ENCODE measurements at places on chromosomes 12 and 14.

GRCh38 chr12:125070112-125070511, 4.9 kb downstream of the AACS start:
- no peak for DNase-seq

- DNase-seq, result no peak
Measured at GRCh38 chr12:122486805-122487426, 13.8 kb downstream of the ZCCHC8 start.

DNA sequence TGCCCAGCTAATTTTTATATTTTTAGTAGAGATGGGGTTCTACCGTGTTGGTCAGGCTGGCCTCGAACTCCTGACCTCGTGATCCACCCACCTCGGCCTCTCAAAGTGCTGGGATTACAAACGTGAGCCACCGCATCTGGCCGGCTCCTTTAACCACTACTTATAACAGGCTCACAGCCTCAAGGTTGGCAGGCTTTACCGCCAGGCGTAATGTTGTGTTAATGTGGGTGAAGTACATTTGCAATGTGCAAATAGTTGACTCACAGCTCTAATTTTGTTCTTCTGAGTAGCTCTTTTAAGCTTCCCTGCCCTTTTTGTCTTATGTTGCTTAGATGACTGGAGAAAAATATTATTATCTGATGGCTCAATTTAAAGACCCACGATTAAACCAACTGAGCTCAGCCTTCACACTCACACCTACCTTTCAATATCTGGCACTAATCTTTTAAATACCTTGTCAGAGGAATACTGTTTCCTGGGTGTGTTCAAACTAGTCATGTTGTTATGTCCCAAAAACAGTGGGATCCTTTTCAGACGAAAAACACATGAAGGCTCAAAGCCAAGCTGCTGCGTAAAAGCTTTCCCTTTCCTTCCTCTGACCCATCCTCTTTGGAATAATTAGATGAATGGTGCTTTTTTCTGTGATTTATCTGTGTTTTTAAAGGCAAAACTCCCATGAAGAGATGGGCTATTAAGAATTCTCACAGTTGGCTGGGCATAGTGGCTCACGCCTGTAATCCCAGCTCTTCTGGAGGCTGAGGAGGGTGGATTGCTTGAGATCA, 57.2 kb upstream of the USP44 start:
- DNase-seq, result no peak

- no peak for DNase-seq
Measured at GRCh38 chr14:79543967-79544697, 667.2 kb downstream of the DIO2 start.

GRCh38 chr12:7638760-7639555, 26.8 kb downstream of the APOBEC1 start:
- peak; percentile 29 for DNase-seq

DNA sequence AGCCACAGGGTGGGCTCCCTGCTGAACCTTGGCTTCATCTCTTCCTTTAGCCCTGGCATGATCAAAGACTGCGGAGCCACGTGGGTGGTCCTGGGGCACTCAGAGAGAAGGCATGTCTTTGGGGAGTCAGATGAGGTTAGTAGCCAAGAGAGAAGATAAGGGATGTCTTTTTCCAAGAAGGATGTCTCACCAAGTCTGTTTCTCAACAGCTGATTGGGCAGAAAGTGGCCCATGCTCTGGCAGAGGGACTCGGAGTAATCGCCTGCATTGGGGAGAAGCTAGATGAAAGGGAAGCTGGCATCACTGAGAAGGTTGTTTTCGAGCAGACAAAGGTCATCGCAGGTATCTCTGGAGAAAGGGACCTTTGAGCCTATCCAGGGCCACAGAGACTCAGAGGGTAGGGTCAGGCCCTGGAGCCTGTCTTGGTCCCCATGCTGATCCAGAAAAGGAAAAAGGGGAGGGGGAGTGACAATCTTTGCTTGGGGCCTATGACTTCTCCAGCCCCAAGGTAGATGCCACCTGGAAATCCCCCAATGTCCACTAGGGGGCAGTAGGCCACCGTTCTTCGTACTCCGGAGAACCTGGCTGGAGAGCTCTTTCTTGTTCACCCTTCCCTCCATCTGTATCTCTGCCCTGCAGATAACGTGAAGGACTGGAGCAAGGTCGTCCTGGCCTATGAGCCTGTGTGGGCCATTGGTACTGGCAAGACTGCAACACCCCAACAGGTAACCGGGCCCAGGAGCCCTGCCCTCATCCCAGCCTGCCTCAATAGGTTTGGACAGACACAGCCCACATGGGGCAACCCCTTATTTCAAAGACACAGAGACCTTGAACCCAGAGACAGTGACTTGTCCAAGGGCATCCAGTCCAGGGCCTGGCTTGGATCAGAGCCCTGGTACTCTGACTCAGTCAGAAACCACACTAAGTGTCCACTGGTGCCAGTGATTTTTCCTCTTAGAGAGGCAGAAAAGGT, 2.0 kb downstream of the TPI1 start:
- DNase-seq, result peak; percentile 65

DNA sequence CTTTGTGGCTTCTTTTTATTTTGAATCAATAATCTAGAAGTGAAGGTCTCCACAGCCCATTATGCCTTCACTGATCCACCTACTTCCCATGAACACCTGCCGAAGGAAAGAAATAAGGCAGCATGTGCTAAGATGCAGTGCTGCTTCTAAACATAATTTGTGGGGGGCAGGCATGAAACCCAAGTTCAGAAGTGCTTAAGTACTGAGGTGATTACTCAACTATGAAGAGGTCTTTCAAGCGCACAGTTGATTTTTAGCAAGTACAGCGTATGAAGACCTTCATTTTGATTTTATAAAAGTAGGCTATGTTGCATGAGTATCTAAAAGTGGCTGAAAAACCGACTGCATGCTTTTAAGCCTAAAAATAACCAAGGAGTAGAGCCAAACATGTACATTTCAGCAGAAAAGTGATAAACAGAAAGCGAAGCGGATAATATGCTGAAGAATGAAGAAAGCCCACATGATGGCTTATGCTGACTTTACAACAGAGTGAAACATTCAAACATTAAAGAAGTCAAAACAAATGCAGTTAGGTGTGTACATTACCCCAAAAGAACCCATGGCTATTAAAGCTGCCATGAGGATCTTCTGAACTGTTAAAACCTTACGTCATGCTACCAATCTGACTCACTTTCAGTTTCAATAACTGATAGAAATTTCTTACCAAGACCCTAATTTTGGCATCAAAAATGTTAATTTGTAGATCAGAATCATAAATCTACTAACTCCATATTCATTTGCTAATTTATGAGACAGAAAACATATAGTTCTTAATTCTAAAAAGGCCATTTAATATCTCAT, 29.3 kb downstream of the KICS2 start:
- no peak for DNase-seq

- no peak for DNase-seq
Measured at GRCh38 chr12:468671-469389, 9.1 kb downstream of the B4GALNT3 start.

DNA sequence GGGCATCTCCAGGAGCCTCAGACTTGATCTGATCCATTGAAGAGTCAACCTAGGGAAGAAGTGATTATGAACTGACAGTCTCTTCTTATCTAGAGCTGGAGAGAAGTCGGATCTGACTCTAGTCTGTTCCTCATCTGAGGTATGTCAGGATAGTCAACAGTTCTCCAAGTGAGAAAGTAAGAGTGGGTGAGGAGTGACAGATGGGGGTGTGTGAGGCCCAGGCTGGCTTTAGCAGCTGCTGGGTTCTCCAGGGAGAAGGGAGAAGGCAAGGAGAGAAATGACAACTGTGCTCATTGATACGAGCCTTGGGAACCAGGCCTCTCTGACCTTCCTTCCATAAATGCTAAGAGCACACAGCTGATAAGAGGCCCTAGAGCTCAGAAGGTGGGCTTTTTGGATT, 53.3 kb downstream of the IRAK3 start:
- DNase-seq, result no peak

DNA sequence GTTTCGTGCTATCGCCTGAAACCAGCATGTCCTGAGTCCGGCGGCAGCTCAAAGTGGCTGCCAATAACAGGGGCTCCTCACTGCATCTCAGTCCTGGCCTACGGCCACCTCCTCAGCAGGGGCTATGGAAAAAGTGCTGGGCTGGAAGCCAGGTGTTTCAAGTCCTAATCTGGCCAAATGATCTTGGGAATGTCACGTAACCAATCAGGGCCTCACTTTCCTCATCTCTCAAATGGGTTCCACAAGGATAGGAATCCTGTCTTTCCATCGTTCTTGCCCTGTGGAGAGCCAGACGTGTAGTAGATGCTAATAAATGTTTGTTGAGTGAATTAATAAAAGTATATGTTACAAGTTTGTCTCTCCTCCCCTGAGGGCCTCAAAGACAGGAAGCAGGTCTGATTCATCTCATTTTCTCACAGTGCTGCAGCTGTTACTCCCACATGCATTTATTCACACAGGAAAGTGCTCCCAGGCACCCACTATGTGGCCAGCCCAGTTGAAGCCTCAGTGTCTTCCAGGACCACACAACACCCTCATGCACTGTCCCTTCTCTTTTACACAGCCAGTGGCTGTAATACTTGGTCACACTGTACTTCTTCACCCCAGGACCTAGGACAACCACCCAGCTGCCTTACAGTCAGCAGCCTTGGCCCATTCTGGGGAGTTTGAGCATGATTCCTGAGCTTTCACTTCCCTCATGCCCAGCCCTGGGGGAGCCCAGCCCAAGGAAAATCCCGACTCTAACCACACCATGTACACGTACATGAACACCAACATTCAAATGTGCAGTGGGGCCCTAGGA, 5.0 kb downstream of the CMKLR1 start:
- no peak for DNase-seq

- DNase-seq, result no peak
Measured at GRCh38 chr14:55451950-55452349, 11.5 kb upstream of the TBPL2 start.

DNA sequence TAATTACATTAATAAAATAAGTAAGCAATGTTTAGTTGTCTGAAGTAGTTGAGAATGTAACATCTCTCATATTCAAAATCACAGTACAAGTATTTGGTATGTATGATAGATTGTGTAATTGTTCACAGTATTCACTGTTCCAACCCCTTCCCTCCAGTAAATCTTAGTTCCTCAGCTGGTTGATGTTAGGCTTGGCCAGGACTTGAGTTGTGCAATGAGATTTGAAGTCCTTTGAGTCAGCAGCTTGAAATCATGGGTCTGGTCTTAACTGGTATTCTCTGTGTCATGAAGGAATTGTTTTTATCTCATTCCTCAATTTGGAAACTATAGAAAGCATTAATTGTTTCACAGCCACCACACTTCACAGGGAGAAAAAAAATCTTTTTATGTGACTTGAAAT, 477.1 kb downstream of the FSCB start:
- no peak for DNase-seq

DNA sequence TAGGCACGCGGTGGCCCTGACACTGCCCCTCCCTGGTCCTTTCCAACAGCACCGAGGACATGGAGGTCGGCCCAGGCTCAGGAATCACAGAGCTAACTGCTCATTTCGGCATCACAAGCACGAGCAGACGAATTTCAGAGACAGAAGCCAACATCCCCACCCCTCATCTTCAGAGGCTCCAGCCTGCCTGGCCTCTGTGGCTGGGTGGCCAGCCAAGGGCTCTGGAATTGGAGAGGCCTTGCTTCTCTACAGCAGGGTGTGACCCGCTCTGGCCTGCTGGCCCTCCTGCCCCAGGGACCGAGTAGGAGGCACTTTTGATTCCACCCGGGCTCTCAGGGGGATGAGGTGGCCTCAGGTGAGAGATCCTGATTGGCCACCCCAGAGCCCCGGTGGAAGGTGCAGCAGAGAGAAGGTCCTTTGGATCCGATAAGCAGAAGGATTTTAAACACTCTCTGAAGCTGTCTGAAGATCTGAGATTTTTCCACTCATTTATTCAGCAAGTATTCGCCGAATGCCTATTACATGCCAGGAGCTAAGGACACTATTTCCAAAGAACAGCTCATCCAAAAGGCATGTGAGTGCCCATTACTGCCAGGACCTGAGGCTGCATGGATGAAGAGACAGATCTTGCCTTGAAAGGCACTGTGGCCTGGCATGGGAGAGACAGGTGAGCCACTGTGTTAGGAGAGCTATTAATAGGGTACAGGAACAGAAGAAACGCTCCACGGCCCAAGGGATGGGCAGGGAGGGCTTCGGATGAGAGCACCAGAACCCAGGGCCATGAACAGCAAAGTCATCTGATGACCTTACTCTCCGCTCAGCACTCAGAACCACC, 10.2 kb downstream of the BAG5 start:
- DNase-seq, result no peak
